Activated CD4-positive, alpha-beta T cell treated with anti-CD3 and anti-CD28 coated beads, Interleukin-2, amount 10 ng/mL, durations not matched to agents 7 days and 5 days (primary cell): ENCODE measurements at places on chromosomes 12 and 14.

GRCh38 chr12:70365648-70366518, at the start of gene KCNMB4:
KCNMB4 (plus strand) TSS chr12:70366290; CDS start chr12:70366735, 445 bp downstream.
- DNase-seq, result peak; percentile 72

- DNase-seq, result no peak
Measured at GRCh38 chr12:9969673-9970072, 1.5 kb upstream of the CLEC12A start.

DNA sequence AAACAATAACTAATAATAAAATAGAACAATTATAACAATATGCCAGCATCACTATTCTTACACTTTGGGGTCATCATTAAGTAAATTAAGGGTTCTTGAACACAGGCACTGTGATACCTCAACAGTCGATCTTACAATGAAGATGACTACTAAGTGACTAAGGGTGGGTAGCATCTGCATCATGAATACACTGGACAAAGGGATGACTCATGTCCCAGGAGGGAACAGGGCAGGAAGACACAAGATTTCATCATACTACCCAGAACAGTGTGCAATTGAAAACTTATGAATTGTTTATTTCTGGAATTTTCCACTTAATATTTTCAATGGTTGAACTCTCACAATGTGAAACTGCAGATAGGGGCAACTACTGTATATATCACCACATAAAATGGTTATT, 19.7 kb downstream of the TSPAN19 start:
- no peak for DNase-seq

DNA sequence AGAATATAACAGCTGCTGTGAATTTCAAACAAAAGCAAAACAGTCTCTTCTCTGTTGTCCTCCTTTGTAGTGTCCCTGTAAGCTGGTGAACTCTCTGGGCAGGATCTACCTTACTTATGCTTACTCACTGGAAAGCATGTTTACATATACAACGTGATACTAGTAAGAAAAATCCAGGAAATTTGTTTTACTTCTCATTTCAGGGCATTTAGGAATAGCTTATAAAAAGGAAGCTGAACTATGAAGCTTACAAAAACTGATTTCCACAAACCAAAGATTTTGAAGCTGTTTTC, 311.0 kb downstream of the NOVA1 start:
- no peak for DNase-seq

DNA sequence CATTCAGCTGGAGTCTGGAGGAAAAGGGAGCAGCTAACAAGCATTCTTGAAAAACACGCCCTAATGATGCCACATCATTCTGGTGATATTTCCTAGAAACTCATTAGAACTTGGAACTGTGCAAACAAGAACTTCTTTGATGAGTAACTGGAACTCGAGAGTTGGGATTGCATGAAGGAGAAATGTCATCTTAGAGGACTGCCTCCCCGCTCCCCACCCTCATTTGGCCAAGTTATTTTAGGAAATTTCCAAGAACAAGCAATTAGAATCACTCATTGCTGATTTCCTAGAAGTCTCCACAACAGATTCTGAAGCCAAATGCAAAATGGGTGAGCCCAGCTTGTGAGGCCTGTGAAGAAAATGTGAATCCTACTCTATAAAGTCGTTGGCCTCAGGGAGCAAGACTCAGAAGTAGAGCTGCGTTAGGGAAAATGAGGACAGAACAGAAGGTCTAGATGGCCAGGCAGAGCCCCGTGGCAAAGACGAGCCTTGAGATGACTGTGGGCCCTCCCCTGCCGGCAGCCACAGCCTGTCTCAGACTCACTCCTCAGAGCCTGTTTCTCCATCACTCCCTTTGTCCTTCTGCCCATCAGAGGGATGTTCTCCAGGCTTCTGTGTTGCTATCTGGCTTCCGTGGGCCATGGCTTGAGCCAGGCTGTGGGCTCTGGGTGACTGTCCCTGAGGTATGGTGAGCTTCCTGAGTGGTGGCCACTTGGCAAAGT, 38.4 kb downstream of the RTL1 start:
- no peak for DNase-seq

DNA sequence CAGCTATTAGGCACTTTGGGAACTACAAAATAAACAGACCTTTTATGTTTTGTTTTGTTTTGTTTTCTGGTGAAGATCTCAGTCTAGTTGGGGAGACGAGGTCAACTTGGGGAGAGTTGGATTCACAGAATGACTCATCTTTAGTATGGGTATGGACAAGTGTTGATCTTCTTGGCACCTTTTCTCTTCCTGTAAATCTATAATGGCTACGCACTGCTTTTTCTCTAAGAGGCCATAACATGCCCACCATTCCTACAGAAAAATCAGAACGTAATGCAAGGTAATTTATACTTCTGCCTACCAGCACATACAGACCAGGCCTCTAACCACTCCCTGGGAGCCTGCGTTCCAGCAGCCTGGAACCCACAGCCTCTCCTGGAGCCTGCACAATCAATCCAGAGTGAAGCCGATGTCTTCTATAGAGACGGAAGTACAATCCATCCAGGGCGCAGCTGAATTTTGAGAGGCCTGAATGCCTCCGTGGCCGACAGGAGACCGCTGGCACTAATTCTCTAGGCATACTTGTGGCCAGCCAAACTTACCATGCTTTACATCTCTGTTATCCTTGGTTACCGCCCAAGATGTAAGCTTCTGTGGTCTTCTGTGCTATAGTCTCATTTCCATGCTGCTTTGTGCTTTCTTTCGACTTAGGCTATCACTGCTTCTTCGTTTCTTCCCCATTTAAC, 717 bp downstream of the PPHLN1 start:
- peak; percentile 9 for DNase-seq

DNA sequence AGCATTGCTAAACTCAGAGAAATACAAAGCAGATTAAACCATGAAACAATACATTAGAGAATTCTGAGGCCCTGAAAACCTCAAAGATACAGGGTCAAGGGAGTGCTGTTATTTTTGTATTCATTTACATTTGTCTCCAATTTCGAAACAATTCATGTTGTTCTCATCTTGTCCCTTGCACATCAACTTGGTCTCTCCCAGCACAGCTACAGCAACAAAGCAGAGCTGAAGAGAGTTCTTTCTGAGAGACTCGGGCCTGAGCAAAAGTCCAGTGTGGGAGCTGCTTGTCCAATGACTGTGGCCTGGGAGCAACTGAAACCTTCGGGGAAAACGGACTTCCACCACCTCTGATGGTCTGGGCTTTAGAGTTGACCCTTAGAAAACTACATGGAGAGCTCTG, 79.4 kb upstream of the CDKN3 start:
- DNase-seq, result no peak

DNA sequence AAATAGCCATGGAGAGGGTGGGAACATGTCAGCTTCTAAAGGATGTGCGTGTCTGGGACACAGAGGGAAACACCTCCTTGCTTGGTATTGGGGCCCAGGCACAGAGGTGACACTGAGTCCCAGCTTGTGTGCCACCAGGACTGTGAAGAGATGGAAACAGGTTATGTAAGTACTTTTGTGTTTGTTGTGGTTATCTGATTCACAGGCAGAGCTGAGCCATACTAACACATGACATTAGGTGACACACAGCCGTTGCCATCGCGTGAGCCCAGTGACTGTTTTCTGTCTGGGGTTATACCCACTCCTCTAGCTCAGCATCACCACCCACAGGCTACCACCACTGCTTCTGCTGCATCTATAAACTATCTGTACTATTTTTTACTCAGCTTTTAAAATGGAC, 12.1 kb upstream of the FLVCR2 start:
- peak; percentile 83 for DNase-seq

DNA sequence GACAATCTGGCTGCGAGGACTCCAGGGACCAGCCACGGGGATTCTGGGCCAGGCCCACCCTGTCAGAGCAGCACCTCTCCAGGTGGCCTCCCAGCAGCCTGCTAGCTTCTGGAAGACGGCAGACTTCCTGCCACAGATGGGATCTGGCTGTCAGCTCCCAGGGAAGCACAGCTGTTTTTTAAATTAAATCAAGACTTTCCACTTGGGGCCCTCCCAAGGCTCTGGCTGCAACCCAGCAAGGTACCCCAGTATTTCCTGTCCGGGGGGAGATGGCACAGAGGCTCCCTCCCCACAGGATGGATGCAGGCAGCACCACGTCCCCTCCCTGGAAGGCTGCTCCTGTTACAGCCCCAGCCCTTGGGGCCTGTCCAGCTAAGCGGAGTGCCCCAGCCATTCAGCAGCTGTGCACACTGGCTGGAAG, 56.9 kb downstream of the ACTN1 start:
- DNase-seq, result no peak

GRCh38 chr12:28035500-28035899, 63.0 kb upstream of the PTHLH start:
- no peak for DNase-seq

DNA sequence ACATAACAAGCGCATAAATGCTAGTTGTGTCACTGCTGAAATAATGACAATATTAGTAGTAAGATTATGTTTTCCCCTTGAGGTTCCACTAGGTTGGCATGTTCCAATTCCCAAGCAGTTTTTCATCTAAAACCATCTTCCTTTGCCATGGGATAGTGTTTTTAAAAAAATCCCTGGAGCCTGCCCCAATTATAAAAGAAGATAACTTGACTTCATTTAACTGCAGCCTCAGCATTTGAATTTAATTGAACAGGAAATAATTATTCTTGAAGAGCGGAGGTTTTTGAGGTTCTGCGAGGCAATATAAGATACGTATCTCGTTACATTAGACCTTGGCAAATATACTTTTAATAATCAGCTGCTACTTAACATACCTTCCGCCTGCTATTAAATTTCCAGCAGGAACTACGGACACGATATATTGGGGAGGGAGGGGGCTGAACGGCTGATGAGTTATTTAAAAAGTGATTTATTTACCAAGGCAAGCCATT, 65.2 kb upstream of the HSPB8 start:
- no peak for DNase-seq

- DNase-seq, result no peak
Measured at GRCh38 chr14:66234411-66234810, 251.8 kb upstream of the CCDC196 start.

GRCh38 chr12:107917912-107918800, 143.7 kb downstream of the ASCL4 start:
- DNase-seq, result no peak

- no peak for DNase-seq
Measured at GRCh38 chr12:80041071-80041470, 58.3 kb upstream of the OTOGL start.

GRCh38 chr12:62466018-62466593, 520 bp upstream of the MON2 start:
- peak; percentile 22 for DNase-seq

GRCh38 chr14:92568621-92569479, 55.3 kb downstream of the RIN3 start:
- DNase-seq, result peak; percentile 39
